A549 treated with DMSO at 1 μM for 4 hours (cell line): ENCODE measurements at places on chromosomes 5 and 9. TPM values are rescaled to one million over a fixed set of nuclear protein-coding genes. Genes with fewer than 3 reads are reported as not detected.

Gene BAAT
- 0.40 to 0.67 TPM (median 0.57 TPM) in 5 replicates for total RNA-seq

Gene ARHGEF28
- 13.7 to 17.8 TPM (median 15.1 TPM) in 5 replicates for total RNA-seq

Gene IL13
- total RNA-seq = 0.06 to 0.11 TPM in 2 of 5 replicates, not detected in the others

Gene ZNF883
- 0.89 to 1.1 TPM (median 0.98 TPM) in 5 replicates for total RNA-seq

Gene CYLC2
- total RNA-seq = not detected in 5 replicates

Gene UGT3A1
- not detected in 5 replicates for total RNA-seq

Gene PKD2L2
- total RNA-seq = 0.06 to 0.08 TPM in 2 of 5 replicates, not detected in the others

Gene MTREX
- total RNA-seq = 35.5 to 50.1 TPM (median 44.0 TPM) in 5 replicates

Gene KCNV2
- not detected in 5 replicates for total RNA-seq

Gene GPR150
- 0.08 to 0.14 TPM (median 0.14 TPM) in 4 of 5 replicates, not detected in the other for total RNA-seq

Gene LCN12
- 0.95 to 1.9 TPM (median 1.4 TPM) in 5 replicates for total RNA-seq

Gene FBP1
- total RNA-seq = 0.09 TPM in 1 of 5 replicates, not detected in the others

Gene SHISAL2B
- not detected in 5 replicates for total RNA-seq

Gene GDA
- total RNA-seq = 0.84 to 1.5 TPM (median 1.2 TPM) in 5 replicates

Gene OR2V2
- not detected in 5 replicates for total RNA-seq

Gene DMRT3
- 0.04 TPM in 1 of 5 replicates, not detected in the others for total RNA-seq

Gene NEUROG1
- not detected in 5 replicates for total RNA-seq

Gene BSPRY
- total RNA-seq = 0.04 to 0.07 TPM (median 0.05 TPM) in 3 of 5 replicates, not detected in the others

Gene SLC6A18
- not detected in 5 replicates for total RNA-seq

Gene LHX3
- 0.05 to 0.13 TPM (median 0.09 TPM) in 5 replicates for total RNA-seq

Gene NMRK1
- 3.9 to 5.9 TPM (median 4.9 TPM) in 5 replicates for total RNA-seq

Gene TLR4
- total RNA-seq = 0.08 to 0.13 TPM (median 0.09 TPM) in 5 replicates

Gene ADAMTS2
- 0.07 to 0.18 TPM (median 0.11 TPM) in 5 replicates for total RNA-seq

Gene SPATA31E1
- total RNA-seq = 0.04 TPM in 1 of 5 replicates, not detected in the others

Gene KIF12
- 1.4 to 2.8 TPM (median 2.0 TPM) in 5 replicates for total RNA-seq

Gene MRPS27
- total RNA-seq = 56.3 to 64.6 TPM (median 63.5 TPM) in 5 replicates

Gene FRMPD1
- total RNA-seq = 0.02 to 0.04 TPM (median 0.03 TPM) in 4 of 5 replicates, not detected in the other

Gene CCNJL
- total RNA-seq = 11.2 to 14.0 TPM (median 12.4 TPM) in 5 replicates

Gene LCNL1
- total RNA-seq = 0.02 to 0.10 TPM (median 0.05 TPM) in 3 of 5 replicates, not detected in the others

Gene CER1
- total RNA-seq = not detected in 5 replicates

Gene SLIT3
- total RNA-seq = 14.9 to 21.9 TPM (median 17.9 TPM) in 5 replicates

Gene EXOSC2
- 59.4 to 72.7 TPM (median 60.8 TPM) in 5 replicates for total RNA-seq
